ENCODE measurements at places on chromosomes 11 and 22.

DNA sequence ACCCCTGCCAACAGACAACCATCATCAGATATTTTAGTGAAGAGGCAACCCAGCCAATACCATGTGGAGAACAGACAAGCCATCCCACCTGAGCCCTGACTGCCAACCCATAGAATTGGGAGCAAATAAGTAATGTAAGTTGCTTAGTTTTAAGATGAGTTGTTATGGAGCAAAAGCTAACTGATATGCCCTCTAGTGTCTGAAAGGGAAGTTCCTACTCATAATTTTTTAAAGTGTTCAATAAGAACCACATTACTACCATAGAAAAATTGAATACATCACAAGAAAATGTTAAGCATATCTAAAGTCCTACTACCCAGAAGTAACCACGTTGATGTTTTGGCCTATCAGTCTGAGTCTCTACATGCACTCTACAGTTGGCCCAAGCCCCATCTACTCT is 50.8 kb upstream of the SLC36A4 start:
- DNase-seq, result no peak

GRCh38 chr11:96205460-96205809 is 137.6 kb downstream of the MAML2 start:
- no peak for DNase-seq

GRCh38 chr11:120550007-120550406 is 38.5 kb downstream of the GRIK4 start:
- DNase-seq, result no peak

GRCh38 chr11:16111690-16112089 is 244.7 kb downstream of the SOX6 start:
- DNase-seq, result no peak

- DNase-seq, result no peak
These were observed 66.8 kb downstream of the TCF20 start for GRCh38 chr22:42203609-42204008.
